ENCODE measurements at places on chromosomes 7 and 10.

DNA sequence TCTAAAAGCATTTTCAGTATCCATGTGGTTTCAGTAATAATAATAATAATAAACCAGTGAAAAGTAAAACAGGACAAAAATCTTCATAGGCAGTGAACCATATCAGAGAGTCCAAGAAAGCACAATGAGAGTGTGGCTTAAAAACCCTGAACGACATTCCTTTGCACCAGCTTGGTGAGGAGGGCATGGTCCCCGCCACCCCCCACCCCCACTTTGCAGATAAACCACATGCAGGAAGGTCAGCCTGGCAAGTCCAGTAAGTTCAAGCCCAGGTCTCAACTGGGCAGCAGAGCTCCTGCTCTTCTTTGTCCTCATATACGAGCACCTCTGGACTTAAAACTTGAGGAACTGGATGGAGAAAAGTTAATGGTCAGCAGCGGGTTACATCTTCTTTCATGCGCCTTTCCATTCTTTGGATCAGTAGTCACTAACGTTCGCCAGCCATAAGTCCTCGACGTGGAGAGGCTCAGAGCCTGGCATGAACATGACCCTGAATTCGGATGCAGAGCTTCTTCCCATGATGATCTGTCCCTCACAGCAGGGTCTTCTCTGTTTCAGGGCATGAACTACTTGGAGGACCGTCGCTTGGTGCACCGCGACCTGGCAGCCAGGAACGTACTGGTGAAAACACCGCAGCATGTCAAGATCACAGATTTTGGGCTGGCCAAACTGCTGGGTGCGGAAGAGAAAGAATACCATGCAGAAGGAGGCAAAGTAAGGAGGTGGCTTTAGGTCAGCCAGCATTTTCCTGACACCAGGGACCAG is 172.5 kb downstream of the EGFR start:
- DNase-seq: no peak

- DNase-seq: no peak
Observed at GRCh38 chr7:29406366-29406765, 157.3 kb upstream of the PRR15 start.

- no peak for DNase-seq
Observed at GRCh38 chr10:59284118-59284975, 78.0 kb downstream of the FAM13C start.

- no peak for DNase-seq
Observed at GRCh38 chr7:485188-486081, 34.2 kb downstream of the PDGFA start.

DNA sequence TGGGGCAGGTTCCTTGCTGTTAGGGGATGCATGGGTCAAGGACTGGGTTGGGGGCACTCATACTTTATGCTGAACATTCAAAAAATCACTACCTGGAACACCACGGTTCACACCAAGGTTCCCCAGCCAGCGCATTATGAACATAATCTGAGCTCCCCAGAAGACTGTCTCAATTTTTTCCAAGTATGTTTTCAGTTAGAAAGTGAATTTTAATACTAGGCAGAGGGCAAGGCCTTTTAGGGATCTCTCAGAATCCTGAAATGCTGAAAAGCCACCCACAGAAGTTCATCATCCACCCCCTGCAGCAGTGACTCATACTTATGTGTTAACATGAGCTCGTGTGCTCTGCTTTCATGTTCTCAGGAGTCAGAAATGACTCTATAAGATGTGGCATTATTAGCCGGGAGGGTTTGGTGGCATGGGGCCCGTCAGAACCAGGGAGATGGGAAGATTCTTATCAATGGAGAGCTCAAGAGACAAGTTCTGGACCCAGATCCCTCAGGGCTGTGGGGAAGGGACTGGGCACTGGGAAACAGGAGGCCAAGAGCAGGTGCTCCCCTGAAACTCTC is 185.2 kb upstream of the ITGB1 start:
- DNase-seq: no peak

DNA sequence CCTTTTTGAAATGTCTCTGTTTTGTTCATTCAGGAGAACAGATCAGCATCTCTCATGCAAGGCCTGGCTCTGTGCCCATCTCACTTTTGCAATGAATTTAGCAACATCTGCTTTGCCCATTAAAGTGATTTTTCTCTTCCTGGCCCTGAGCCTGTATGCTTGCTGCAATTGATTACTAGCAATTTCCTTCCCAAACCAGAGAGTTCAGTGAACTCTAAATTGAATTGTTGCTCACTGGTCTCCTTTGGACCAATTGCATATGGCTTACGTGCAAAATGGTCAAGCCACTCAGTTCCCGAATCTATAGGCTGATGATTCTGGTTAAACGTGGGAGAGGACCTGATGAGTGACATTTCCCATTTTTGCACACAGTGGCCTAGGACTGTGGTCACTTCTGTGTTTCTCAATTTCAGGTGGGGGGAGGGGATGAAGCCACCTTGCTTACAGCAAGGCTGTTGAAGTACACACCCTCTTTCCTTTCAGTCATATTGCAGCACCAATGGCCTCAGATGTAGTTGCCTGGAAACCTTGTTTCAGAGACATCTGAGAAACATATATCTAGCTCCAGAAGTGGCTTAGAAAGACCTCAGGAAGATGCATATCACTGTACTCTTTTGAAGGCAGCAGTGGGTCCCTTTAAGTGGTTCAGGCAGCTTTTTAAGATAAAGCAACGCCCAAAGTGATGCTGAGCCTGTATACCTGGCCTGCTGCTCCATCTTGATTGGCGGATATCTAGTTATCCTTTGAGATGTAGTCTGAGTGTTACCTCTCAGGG is 201.4 kb downstream of the PTEN start:
- no peak for DNase-seq

DNA sequence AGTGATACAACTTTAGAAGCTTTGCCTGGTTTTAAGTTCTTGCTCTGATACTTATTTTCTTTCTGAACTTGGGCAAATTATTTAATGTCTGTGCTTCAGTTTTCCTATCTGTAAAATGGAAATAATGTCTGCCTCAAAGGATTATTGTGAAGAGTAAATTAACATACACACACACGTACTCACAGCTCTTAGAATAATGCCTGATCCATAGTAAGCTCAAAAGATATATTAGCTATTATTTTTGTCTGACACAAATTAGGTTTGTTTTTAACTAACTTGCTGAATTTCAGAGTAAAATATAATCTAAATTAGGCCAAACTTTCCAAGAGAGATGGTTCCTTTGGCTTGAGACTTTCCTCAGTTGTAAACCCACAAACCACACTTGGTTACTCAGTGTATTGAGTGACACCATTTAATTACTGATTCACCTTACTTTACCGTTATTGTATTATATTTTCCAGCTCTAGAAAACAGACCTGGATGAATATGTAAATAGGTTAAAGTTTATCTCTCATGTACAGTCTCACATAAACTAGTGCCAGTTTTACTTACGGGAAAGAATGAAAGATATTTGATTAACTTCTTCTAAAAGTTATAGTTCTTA is 50.4 kb downstream of the VTI1A start:
- DNase-seq: no peak

GRCh38 chr10:128916383-128916782 is 550.7 kb upstream of the MGMT start:
- DNase-seq: no peak

DNA sequence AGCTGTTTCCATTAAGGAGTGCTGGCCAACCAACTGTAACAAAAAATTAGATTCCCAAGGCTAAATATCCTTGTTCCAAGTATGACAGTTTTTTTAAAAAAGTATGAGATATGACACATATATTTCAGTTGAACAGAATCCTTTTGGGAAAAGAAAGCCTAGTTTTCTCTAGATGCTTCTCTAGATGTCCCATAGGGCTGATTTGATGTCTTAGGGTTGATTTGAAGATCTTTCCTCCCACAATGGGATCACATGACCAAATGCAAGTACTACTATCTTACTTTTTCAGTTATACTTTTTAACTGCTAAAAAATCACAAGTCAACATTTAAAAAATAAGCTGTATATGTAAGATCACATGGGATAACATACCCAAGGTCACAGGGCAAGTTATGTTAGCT is 3.7 kb downstream of the NAMPT start:
- DNase-seq: no peak

- DNase-seq: no peak
Observed at GRCh38 chr7:132112657-132113056, 463.6 kb downstream of the PLXNA4 start.

GRCh38 chr7:139232904-139233303 is 1.9 kb downstream of the UBN2 start:
- no peak for DNase-seq

DNA sequence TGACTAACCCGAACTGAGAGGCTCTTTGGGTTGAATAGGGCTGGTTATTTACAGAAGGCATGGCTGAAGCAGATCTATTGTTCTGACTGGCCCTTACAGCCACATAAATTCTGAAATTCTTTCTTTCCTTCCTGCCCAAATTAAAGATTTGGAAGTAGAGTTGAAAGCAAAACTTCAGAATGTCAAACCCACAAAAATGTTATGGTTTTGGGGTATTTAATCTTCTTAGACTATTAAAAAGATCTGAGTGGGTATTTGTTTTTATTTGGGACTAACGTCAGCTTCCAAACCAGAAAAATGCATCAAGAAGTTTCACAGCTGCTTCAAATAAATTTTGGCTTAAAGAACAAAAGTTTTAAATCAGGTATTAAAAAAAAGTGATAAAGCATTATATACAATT is 124.5 kb downstream of the AHR start:
- no peak for DNase-seq

DNA sequence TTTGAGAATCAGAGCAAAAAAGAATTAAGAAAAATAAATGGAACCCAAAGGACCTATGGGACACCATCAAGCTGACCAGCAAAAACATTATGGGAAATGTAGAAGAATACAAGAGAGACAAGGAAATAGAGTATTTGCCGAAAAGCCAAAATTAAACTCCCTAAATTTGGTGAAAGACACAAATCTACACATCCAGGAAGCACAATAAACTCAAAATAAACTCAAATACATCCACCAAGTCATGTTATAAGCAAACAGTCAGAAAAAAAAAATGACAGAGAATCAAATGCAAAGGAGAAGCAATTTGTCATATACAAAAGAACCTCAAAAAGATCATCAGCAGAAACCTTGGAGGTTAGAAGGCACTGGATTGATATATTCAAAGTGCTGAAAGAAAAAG is 105.4 kb downstream of the ZNF33B start:
- DNase-seq: no peak

- DNase-seq: no peak
Observed at GRCh38 chr10:64112701-64113355, 591.6 kb downstream of the REEP3 start.

DNA sequence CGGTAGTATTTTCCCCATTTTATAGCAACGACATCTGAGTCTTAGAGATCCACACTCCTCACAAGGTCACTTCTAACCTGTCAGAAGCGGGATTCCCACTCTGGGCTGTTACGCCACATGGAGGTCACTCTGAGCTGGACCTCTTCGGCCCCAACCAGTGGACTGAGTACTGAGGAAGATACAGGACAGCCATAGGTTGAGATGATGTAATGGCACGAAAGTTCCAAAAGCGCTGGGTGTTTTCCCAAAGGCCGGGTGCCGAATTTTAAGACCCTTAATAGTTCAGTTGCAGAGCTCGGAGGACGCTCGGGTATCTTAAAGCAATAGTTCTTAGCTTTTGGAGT is 699 bp downstream of the GHITM start:
- DNase-seq: no peak

- no peak for DNase-seq
Observed at GRCh38 chr10:88903715-88904114, 23.7 kb downstream of the STAMBPL1 start.

DNA sequence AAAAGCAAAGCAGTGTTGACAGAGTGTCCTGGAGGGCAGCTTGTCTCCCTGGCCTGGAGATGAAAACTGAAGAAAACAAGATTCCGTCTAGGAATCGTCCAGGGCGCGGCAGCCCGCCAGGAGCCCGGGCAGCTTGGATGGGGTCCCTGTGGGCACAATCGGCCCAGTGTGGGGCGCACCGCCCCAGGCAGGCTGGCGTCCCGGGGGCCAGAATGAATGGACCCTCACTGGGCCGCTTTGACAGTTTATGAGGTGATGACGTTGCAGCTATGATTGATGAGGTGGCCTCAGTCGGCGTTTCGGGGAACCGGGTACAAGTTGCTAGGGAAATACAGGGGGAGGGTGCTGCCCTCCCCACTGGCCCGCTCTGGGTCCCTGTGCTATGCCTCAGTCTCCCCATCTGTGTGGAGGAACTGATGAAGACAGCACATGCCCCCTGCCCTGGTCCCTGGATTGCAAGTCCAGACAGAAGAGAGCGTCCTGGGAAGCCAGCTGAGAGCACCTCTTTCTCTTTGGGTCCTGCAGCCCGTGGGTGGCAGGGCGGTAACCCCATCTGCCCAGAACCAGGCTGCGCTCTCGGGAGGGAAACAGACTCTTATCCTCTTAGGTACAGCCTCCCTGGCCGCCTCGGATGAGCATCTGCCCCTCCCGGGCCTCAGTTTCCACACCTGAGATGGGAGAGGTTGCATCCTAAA is 131.3 kb downstream of the LHPP start:
- DNase-seq: no peak

DNA sequence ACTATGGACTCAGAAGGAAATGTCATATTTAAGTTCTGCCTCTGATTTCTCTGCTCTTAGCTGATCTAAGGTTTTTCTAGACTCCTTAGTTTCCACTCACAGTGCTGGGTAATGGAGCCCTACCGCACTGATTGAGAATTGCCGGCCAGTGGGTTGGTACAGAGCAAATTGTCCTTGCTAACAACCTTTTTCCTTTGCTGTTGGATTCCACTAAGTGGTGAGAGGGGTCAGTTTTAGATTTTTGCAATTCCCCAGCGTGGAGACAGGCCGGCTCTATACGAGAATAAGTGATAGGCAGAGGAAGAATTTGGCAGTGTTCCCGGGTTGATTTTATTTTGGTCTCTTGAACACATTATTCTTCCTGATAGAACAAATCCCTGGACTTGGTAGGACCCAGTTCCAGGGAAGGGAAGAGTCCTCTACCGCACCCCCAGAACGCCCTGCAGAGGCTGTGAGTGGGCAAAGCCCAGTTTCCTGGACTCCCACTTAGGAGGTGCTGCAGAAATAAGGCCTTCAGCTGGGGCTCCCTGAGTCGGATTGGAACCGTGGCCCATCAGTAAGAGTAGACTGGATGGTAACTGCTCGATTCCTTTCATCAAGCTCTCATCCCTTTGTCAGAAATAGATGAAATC is 3.0 kb upstream of the NRP1 start:
- no peak for DNase-seq

GRCh38 chr7:2299131-2299829 is 15.0 kb downstream of the SNX8 start:
- DNase-seq: no peak

DNA sequence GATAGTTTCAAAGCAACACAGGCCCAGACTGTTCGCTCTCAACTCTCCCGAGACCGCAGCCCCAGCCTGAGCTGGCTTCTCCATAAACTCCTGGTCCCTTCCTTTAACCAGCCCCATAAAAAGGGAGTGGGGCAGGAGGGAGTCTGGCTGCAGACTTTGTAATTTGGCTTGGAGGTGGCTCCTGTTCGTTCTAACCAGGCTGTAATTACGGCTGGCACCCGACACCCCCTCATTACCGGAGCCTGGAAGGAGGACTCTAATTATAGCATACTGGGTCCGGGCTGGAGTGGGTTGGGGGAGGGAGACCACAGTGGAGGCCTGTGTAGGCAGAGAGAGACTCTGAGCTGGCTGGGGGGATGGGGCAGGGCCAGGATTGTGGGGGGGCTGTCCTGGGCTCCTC is 49.7 kb downstream of the UNC5B start:
- no peak for DNase-seq

Data from cortex of kidney (tissue), 1 donor.